Activated T-helper 17 cell treated with anti-CD3 and anti-CD28 coated beads, Interleukin-2, amount 50 U/mL, for 72 hours (primary cell): ENCODE measurements at places on chromosomes 11 and 22.

DNA sequence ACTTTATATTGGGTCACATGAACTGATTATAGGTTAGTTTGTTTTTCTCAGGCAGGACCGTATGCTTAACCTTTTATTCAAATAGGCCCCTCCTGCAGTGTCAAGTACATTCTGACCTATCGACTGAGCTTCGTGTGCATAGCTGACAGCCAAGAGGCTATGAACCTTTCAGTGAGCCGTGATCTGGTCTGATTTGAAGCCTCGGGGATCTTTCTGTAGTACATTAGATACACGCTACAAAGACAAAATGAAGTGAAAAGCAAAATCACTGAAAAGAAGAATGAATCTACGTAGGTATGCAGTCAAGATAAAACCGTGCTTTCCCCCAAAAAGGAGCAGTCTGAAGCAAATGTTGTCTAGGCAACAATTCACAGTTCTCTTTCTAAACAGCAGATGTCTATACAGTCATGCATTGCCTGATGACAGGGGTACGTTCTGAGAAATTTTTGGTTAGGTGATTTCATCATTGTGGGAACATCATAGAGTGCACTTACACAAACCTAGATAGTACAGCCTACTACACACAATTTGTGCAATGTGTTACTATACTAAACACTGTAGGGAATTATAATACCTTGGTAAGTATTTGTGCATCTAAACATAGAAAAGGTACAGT, 18.1 kb downstream of the JHY start:
- peak; percentile 88 for ATAC-seq

GRCh38 chr11:46540807-46541206, 53.0 kb downstream of the AMBRA1 start:
- ATAC-seq = no peak

GRCh38 chr11:62054484-62055121, 69.2 kb upstream of the INCENP start:
- no peak for ATAC-seq

DNA sequence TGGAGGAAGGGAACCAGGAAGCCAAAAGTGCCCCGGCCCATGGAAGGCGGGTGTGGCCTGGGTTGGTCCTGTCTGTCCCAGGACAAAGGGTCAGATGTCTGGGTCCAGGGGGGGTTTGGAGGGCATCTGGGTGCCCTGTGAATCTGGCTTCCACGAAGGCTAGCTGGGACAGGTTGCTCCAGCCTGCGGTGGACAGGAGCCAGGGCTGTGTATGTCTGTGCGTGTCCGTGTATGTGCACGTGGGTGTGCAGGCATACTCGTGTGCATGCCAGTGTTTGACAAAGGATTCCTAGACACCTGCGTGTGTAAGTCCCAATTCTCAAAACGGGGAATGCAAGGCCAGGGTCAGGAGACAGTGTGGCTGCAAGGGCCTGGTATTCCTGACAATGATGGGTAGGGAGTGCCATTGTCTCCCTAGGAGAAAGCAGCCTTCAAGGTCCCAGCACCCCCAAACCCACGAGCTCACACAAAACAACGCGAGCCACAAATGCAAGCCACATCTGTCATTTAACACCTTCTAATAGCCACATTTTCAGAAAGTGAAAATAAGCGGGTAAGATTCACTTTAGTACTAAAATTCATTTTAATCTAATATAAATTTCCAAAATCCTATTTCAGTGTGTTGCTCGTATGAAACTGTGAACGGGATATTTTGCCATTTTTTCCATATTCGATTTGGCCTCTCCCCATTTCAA, 78.4 kb upstream of the WNT7B start:
- ATAC-seq = no peak

GRCh38 chr11:117915672-117916235, 13.4 kb downstream of the TMPRSS13 start:
- ATAC-seq = no peak

DNA sequence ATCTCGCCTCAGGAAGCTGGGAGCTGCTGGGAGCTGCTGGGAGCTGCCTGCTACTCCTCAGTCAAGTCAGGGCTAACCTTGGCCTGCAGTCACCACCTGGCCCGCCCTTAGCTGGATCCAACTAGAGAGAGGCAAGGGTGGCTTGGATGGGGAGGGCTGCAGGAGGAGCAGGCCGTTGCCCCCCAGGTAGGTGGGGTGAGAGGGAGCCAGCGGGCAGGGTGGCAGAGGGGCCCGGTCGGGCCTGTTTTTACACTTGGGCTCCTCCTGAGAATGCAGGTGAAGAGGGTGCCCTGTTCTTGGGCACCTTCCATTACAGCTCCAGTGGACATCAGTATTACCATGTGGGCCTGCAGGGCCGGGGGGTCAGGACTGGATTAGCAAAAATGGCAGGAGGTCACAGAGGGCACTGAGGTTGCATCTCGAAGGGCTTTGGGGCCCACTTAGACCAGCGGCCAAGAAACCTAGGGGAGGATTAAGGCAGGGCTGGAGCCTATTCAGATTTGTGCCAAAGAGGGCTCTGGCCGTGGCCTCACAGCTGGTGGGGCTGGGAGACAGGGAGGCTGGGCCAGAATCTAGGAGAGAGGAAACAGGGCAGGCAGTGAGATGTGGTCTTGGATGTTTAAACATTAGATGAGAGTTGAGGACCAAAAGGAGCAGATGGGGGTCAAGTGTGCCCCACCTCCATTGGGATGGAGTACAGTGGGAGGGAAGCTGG, 60.8 kb upstream of the TTLL12 start:
- ATAC-seq = no peak

DNA sequence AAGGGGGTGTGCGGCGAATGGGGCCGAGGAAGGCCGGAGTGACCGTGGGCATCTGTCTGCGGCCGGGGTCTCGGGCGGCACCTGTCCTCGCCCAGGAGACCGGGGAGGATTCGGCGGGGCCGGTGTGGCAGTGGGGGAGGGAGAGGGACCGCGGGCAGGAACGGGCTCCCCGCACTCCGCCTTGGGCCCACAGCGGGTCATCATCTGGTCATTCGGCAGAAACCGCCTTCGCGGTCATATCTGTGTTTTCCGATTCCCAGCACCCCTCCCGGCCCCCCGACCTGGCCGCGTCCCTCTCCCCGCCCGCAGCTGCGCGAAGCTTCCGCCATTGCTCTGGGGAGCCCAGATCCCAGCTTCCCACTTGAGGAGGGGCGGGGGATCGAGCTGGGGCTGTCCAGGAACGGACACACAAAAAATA, 824 bp upstream of the CBX6 start:
- no peak for ATAC-seq

- no peak for ATAC-seq
These were observed 553.6 kb downstream of the NTM start for GRCh38 chr11:131924001-131924400.

GRCh38 chr11:122229481-122230384, 113.7 kb upstream of the BLID start:
- no peak for ATAC-seq

GRCh38 chr11:105878510-105878909, 143.5 kb downstream of the MSANTD4 start:
- ATAC-seq = no peak

DNA sequence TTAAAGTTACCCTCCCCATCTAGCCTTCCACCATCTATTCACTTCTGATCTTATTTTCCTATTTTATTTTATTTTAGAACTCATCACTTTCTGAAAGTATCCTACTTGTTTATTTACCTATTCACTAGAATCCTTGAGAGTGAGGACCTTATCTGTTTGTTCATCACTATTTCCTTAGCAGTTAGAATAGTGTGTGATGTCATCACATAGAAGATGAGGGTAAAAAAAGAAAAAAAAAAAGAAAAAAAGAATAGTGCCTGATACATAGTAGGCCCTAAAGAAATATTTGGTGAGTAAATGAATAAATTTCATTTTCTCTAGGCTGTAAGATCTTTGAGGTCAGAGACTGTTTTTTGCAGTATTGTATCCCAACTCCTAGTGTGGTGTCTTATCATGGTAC, 36.7 kb downstream of the PAAF1 start:
- ATAC-seq = no peak

DNA sequence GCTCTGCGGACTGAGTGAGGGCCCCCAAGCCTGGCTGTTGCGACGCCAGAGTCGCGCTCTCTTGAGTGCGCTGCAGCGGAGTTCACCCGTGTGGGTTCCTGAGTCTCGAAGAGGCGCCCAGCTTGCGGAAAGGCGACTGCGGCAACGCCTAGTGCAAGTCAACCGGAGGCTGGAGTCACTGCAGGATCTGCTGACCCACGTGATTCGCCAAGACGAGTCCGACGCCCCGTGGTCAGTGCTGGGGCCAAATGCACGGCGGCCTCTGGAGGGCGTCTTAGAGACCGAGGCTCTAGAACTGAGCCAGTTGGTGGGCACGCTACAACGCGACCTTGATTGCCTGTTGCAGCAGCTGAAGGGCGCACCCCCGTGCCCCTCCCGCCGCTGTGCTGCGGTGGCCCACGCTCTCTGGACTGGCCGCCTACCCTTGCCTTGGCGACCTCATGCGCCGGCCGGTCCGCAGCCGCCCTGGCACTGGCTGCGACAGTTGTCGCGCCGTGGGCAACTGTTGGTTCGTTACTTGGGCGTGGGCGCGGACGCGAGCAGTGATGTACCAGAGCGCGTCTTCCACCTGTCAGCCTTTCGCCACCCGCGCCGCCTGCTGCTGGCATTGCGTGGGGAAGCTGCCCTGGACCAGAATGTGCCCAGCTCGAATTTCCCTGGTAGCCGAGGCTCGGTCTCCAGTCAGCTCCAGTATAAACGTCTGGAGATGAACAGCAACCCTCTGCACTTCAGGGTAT, 32.6 kb downstream of the RRP8 start:
- no peak for ATAC-seq

GRCh38 chr11:75667255-75667830, 1.5 kb downstream of the MAP6 start:
- peak; percentile 30 for ATAC-seq

GRCh38 chr11:134333946-134334345, 2.2 kb downstream of the GLB1L2 start:
- no peak for ATAC-seq

GRCh38 chr22:29773233-29773632, 6.1 kb downstream of the UQCR10 start:
- ATAC-seq = no peak

GRCh38 chr22:23384923-23385677, 195.0 kb downstream of the IGLL1 start:
- no peak for ATAC-seq

- ATAC-seq = no peak
These were observed 16.5 kb downstream of the MIF start for GRCh38 chr22:23910496-23911190.

- ATAC-seq = peak; percentile 84
These were observed 181.4 kb downstream of the DBX1 start for GRCh38 chr11:19978668-19979518.
